Hippocampal formation (tissue), 2 donors: ENCODE measurements at places on chromosomes 6 and 20.

GRCh38 chr6:107827541-107827940 lies 3.4 kb upstream of the SCML4 start:
- DNase-seq = no peak

DNA sequence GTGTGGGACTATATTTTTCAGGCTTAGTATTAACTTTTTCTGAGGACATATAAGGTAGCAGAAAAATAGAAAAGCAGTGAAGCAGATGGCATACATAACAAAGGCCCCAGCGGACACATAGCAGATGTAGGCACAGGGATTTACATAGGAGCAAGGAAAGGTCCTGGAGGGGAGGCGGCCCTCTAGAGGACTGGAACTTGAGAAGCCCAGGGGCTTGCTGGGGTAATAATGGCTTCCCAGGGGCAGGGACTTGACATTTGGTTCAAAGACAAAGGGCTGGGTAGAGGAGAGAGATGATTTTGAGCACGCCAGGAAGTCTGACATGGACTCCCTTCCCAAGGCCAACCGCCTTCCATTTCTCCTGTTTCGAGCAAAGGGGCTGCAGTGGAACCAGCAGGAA lies 31.7 kb upstream of the OSTM1 start:
- DNase-seq = no peak

- no peak for DNase-seq
Measured at GRCh38 chr20:10555865-10556308, 117.9 kb downstream of the JAG1 start.

DNA sequence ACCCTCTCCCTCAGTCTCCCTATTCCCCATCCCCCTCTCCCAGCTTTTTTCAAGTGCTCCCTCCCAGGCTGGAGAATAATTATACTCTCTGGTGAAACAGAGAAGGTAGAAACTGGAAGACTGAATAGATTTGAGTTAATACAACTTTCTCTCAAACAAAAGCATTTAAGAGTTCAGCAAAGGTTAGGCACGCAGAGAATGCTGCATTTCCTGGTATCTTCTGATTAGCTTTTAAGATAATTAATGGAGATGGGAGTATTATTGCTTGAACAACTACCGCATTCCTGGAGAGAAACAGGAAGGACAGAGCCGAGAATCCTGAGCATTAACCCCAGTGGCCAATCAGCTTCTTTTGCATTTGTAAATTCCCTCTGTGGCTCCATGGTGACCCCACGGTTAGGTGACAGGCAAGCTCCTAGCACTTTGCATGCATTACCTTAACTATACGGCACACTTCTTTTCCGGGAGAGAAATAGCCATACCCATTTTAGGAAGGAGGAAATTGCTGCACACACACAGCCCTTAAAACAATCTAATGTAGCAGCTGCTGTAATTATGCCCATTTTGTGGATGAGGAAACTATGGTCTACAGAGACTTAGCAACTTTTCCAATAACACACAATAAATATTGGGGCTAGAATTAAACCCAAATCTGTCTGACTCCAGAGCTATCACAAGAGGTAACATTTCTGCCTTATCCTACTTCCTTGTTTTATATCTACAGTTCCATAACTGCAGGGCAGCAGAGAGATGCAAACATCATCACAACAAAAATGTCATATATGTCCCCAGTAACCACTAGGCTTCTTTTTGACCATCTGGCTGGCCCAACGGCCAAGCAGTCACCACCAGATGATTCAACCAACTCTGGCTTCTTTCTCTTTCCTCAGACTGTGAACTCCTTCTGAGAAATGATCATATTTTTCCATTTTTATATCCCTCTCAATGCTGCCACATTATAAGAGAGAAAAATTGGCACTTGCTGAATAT lies 169.9 kb downstream of the CD24 start:
- DNase-seq = no peak

- DNase-seq = no peak
Measured at GRCh38 chr20:20095114-20095872, 43.0 kb downstream of the CFAP61 start.
